ENCODE measurements at places on chromosomes 5 and 9.

- DNase-seq: no peak
These were observed 6.3 kb upstream of the SMU1 start for GRCh38 chr9:33082538-33083326.

- no peak for DNase-seq
These were observed 29.0 kb upstream of the ENTREP1 start for GRCh38 chr9:69295872-69296552.

DNA sequence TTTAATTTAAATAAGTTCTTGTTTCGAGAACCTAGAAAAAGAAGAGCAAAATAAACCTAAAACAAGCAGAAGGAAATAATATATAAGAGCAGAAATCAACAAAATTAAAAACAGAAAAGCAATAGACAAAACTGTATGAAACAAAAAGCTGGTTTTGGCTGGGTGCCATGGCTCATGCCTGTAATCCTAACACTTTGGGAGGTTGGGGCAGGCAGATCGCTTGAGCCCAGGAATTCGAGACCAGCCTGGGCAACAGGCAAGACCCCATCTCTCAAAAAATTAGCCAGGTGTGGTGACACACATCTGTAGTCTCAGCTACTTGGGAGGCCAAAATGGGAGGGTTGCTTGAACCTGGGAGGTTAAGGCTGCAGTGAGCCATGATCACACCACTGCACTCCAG, 59.2 kb upstream of the OTP start:
- no peak for DNase-seq

DNA sequence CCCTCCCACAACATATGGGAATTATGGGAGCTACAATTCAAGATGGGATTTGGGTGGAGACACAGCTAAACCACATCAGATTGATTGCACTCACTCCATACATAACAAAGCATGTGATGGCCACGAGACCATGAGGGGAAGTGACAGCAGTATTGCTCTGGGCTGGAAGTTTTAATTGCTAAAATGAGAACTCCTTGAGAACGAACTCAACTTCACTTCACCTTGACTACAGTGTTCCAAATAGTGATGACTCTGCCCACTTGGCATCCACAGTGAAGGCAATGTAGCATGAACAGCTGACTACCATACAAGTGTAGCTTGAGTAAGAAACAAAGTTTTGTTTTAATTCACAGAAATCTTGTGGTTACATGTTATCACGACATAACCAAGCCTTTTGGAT, 739 bp upstream of the SPINK7 start:
- no peak for DNase-seq
